ENCODE measurements at places on chromosomes 16 and 17. TPM values are rescaled to one million over a fixed set of nuclear protein-coding genes. Genes with fewer than 3 reads are reported as not detected.

Gene RAI1
- 30.3 TPM for total RNA-seq

Gene CYB5D1
- 2.8 TPM for total RNA-seq

Gene KRTAP9-2
- total RNA-seq: not detected

Gene TNK1
- total RNA-seq: 0.65 TPM

Gene ITGAD
- total RNA-seq: not detected

Gene C16orf74
- total RNA-seq: 14.1 TPM

Gene CDH3
- total RNA-seq: 6.2 TPM

Gene ALOX12B
- not detected for total RNA-seq

Gene UQCRC2
- 127 TPM for total RNA-seq

Gene CMIP
- 16.3 TPM for total RNA-seq

Gene GPATCH8
- 11.8 TPM for total RNA-seq

Gene GNG13
- not detected for total RNA-seq

Gene CD300A
- not detected for total RNA-seq

Gene OR1A1
- total RNA-seq: not detected

Gene MEOX1
- total RNA-seq: not detected

Gene CLEC10A
- not detected for total RNA-seq

Gene TMEM132E
- not detected for total RNA-seq

Gene TP53TG3B
- total RNA-seq: not detected

Gene CSNK1D
- 136 TPM for total RNA-seq

Gene TMEM114
- total RNA-seq: not detected

Gene CKLF
- total RNA-seq: 34.7 TPM

Gene OSGIN1
- total RNA-seq: 4.1 TPM

Gene CES5A
- not detected for total RNA-seq

Gene PTX4
- not detected for total RNA-seq

Gene DPEP2
- total RNA-seq: not detected

Gene CENPT
- 22.6 TPM for total RNA-seq

Gene LRRC46
- total RNA-seq: not detected

Gene ABCA6
- 17.0 TPM for total RNA-seq

Gene FOXL1
- total RNA-seq: 38.7 TPM

Gene VTN
- total RNA-seq: 1.4 TPM

Gene CDK5R1
- total RNA-seq: 1.4 TPM

Gene SCO1
- total RNA-seq: 19.3 TPM

Gene GAST
- total RNA-seq: not detected

Gene RNF222
- total RNA-seq: not detected

Gene TEKT1
- not detected for total RNA-seq

Gene MAPT
- total RNA-seq: 0.56 TPM

Gene VMO1
- total RNA-seq: not detected

Gene PROCA1
- 3.8 TPM for total RNA-seq

Gene ABCC6
- total RNA-seq: 0.13 TPM

Gene ZNF174
- total RNA-seq: 12.5 TPM

Gene FOXF1
- 47.2 TPM for total RNA-seq

Gene FZD2
- total RNA-seq: 32.3 TPM

Gene KRT25
- total RNA-seq: not detected

Gene KATNB1
- 10.5 TPM for total RNA-seq

Gene KRT14
- total RNA-seq: 0.13 TPM

Gene NKD1
- 0.08 TPM for total RNA-seq

Gene CALB2
- not detected for total RNA-seq

Gene OR1D2
- not detected for total RNA-seq

Gene TMEM238L
- total RNA-seq: not detected

Gene ST6GALNAC2
- 2.5 TPM for total RNA-seq

Gene PLD2
- 17.2 TPM for total RNA-seq

Gene PRSS53
- 8.1 TPM for total RNA-seq

Gene IL21R
- total RNA-seq: 14.4 TPM

Gene ABI3
- 4.9 TPM for total RNA-seq

Gene EFCAB5
- not detected for total RNA-seq

Data from epithelial cell of alveolus of lung (primary cell).